ENCODE measurements at places on chromosomes 4 and X.
A peak's percentile ranks its signal among the peaks of the same experiment; 100 is the strongest.

DNA sequence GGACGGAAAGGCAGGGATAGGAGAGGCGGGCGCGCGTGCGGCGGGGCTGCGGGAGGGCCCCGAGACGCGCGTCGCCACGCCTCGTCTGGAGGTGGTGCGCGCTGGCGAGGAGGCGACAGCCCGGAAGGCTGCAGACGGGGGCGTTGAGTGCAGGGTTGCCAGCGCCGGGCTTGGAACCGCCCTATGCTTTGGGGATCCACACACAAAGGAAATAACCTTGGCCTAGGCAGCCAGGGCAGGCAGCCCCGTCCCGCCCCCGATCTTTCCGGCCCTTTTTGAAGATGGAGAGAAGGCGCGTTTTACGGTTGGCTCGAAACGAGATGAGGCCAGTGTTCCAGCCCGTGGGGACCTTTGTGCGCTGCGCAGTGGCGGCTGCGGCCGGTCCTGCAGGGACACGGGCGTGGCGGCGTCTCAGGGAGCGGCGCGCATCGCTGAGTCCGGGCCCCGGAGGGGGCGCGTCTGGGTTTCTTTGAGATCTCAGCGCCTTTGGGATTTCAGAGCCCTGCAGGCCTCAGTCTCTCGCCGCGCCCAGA, 50.8 kb upstream of the TRIM2 start:
- DNase-seq, result peak; percentile 20

- DNase-seq, result no peak
These were observed 77.4 kb upstream of the MID1 start for GRCh38 chrX:10697616-10698317.

- DNase-seq, result no peak
These were observed 335.2 kb downstream of the PPP1R2C start for GRCh38 chrX:42442745-42443144.

DNA sequence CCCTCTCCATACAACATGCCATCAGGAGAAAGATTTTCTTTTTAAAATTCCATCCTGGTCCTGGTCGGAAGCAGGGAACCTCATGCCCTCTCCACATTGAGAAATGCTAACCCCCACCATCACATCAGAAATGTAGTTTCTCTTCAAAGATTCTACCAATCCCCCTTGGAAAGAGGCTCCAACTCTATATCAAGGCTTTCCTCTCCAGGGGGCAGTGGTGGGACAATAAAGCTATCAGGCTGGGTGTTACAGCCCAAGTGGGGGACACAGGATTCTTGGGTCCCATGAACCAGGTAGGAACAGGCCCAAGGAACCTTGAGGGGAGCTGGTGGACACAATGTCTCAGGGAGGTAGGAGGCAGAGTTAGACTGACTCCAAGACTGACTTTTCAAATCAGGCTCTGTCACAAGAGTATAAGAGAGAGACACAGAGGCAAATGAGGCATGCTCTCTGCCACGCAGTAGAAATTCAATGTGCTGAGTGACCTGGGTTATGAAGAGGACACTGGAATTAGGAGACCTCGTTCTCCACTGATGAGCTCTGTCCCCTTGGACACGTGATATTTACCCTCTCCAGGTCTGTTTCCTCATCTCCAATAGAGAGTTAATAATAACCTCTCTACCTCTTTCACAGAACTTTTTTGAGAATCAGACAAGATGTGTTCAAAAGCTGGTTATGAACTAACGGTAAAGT, 4.5 kb downstream of the GJB1 start:
- DNase-seq, result no peak

- no peak for DNase-seq
These were observed 30.9 kb upstream of the ELF2 start for GRCh38 chr4:139207873-139208403.

DNA sequence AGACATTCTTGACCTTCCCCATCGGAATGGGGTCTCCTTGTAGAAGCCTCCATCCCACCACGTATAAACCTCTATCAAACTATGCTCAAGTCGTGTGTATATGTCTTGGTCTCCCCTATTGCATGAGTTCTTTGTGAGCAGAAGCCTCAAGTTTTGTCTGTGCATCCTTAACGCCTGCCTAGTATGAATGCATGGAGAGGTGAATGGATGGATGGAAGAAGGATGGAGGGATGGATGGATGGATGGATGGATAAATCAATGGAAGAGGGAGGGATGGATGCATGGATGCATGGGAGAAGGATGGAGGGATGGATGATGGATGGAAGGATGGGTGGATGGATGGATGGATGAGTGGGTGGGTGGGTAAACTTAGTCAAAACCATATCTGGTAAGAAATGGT, 17.0 kb upstream of the CCKAR start:
- no peak for DNase-seq

DNA sequence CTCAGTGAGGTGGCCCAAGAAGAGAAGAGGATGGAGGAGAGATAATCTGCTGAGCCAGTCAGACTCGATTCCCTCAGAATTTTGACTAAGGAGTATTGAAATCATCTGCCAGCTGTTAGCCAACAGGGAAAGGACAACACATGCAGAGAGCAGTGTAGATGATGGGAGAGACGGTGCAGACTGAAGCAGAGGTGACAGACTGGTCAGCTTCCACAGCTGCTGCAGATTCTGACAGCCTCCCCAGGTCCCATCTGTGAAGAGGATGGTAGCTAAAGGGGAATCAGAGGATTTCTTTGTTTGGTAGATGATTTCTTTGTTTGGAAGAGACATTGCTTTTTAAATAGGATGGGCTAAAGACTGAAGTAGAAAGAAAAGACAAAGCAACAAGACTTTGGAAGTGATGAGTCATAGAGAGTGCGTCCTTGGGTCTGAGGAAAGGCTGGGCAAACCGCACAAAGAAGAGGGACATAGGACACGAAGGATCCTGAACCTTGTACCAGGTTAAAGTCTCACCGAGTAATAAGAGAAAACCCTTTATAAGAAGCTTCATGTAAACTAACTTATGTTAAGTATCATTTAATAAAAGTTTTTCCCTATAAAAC, 27.6 kb downstream of the INTU start:
- no peak for DNase-seq

- no peak for DNase-seq
These were observed 65.9 kb downstream of the VEGFC start for GRCh38 chr4:176726803-176727202.

DNA sequence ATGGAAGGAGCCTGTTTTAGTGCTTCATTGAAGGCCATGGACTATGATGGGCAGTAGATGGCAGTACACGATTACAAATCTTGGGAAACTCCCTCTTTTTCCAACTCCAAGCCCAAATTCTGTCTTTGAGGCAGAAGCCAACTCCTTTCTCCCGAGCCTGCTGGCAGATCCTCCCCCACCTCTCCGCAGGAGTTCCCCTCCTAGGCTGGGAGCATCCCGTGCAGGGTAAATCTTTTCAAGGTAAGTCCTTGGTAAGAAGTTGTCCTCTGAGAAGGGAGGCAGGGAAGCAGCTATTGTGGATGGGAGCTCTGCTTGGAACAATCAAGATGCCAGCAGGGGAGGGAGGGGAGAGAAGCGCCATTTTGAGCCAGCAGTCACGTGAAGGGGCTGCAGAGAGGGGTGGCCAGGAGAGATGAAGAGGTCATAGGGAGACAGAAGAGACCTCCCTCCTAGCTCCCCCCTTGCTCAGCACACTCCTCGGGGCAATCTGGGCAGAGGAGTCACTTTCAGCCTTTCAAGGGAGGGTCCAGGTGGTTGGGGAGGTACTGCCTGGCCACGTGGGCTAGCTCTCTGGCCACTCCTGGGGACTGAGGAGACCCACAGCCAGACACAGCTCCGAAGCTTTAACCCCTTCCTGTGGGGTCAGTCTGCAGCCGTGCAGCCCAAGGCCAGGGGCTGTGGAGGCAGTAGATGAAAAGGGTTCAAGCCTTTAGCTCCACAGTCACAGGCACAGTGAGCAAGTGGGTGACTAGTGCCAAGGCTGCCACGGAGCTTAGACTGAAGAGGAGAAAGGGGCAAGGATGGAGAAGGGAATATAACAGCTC, 9.6 kb downstream of the CC2D2A start:
- peak; percentile 24 for DNase-seq

Data from H54 (cell line).